Activated CD8-positive, alpha-beta T cell treated with anti-CD3 and anti-CD28 coated beads for 36 hours (primary cell): ENCODE measurements at places on chromosomes 2 and 18. TPM values are rescaled to one million over a fixed set of nuclear protein-coding genes. Genes with fewer than 3 reads are reported as not detected.

DNA sequence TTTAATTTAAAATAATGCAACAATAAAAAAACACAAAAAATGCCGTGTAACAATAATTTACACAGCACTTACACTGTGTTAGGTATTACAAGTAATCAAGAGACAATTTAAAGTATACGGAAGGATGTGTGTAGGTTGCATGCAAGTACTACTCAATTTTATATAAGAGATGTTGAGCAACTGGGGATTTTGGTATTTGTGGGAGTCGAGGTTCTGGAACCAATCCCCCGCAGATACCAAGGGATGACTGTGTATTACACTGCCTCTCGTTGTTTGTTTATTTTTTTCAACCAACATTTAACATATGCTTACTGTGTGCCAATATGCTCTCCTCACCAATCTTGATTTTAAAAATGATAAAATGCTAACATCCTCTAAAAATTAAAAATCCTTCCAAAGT lies 24.8 kb downstream of the MAP3K2 start:
- no peak for DNase-seq

- no peak for DNase-seq
These were observed 188.0 kb upstream of the REV1 start for GRCh38 chr2:99677814-99678213.

GRCh38 chr2:66522611-66523376 lies 87.9 kb downstream of the MEIS1 start:
- no peak for DNase-seq

GRCh38 chr2:67839668-67840067 lies 223.1 kb downstream of the C1D start:
- no peak for DNase-seq

Gene TMEM214
- 58.9 TPM for total RNA-seq

Gene POU3F3
- not detected for total RNA-seq
